ENCODE measurements at places on chromosomes 7 and 10. TPM values are rescaled to one million over a fixed set of nuclear protein-coding genes. Genes with fewer than 3 reads are reported as not detected.
A peak's percentile ranks its signal among the peaks of the same experiment; 100 is the strongest.

DNA sequence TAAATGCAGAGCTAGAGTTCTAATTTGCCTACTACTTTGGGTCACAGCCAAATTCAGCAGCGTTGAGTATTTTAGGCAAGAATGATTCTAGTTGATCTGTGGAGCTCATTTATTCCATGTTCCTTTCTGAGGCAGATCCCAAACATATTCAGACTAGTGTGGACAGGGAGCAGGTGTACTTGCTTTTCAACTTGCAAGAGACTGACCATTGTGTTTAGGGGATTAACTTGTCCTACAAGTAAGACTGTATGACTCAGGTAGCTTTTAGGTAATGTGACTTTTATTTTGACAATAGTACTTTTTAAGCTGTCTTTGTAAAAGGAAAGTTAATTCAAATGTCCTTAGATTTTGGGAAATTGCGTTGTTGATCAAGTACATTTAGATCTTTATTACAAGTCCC lies 285.5 kb downstream of the TWIST1 start:
- DNase-seq: no peak

DNA sequence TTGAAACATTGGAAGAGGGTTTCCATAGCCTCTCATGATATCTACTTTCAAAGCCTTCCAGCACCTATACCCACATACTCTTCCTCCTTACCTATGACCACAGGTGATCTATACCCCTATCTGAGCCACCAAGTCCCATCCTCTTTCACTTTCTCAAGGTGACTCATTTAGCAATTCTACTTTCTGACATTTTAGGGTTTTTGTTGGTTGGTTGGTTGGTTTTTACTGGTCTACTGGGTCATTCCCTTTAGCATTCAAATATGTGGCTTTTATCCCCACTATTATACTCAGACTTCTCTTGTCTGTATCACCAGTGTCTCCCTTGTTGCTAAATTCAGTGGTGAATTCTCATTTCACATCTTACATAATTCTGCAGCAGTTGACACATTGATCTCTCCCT lies 130.4 kb upstream of the STEAP4 start:
- no peak for DNase-seq

- no peak for DNase-seq
These were observed 141.9 kb upstream of the KLF6 start for GRCh38 chr10:3926675-3927525.

DNA sequence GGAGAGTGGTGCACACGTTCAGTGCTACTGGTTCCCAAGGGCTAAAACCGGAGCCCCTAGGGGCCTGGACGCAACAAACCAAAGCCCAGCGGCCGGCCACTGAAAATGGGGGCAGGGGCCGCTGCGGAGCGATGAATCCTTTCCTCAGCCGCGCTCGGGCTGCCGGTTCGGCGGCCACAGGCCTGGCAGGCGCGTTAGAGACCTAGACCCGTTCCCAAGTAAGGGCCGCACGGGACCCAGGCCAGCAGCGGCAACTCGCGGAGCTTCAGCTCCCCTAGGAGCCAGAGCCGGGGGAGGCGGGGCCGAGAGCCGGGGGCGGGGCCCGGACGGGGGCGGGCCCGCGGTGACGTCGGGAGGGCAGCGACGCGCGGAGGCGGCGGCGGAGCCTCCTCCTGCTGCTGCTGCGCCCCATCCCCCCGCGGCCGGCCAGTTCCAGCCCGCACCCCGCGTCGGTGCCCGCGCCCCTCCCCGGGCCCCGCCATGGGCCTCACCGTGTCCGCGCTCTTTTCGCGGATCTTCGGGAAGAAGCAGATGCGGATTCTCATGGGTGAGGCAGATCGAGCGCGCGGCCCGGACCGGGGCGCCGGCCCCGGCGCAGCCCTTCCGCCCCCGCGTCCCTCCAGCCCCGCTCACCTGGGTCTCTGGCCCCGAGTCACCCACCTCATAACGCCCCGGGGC lies at the start of gene ARF5:
TSS of gene ARF5 (plus strand) at position 393 of the 678 bp plus-strand sequence. CDS start at position 481, 88 bp downstream.
- DNase-seq: peak; percentile 95

DNA sequence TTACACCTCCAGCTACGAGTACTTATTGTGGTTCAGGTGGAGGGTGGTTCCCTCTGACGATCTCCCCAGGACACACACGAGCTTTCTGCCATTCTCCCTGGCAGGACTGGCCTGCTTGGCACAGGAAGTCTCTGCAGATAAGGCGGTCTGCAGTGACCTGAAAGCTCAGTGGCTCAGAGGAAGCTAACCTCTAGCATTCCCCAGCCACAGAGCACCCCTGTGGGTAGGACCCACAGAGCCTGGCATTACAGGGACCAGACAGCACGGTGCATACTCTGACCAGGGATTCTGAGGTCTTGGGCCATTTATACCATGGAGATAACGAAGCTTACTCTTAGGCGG lies 1.9 kb upstream of the GPR146 start:
- DNase-seq: no peak

GRCh38 chr10:89242345-89242684 lies 9.3 kb downstream of the LIPA start:
- DNase-seq: no peak

DNA sequence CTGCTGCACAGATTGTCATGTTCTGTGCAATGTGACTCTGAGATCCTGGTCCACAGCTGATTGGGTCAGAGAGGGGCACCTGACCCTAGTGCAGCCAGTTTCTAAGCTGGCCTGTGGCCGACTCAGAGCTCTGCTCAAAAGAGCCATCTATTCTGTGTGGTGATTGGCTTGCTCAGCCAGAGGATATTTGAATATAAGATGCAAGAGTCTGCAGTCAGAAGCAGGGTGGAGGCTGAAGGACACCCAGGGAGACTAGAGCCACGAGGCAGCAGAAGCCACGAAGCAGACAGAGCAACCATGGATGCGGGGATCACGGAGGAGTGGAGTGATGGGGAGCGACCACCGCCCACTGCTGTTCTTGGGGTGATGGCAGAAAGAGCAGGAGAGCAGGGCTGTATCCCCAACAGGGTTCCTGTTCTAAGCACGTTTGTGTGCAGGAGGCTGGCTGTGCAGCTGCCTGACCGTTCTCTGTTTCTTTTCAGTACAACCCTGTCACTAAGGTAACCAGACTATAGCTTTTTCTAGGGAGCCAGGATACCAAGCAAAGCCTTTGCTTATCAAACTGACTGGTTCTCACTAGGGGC lies 19.5 kb upstream of the RHEB start:
- no peak for DNase-seq

GRCh38 chr10:12679636-12680035 lies 321.9 kb downstream of the CCDC3 start:
- DNase-seq: no peak

- no peak for DNase-seq
These were observed 19.4 kb downstream of the MAGI2 start for GRCh38 chr7:79434098-79434497.

- no peak for DNase-seq
These were observed 98.3 kb downstream of the CDH23 start for GRCh38 chr10:71494980-71495381.

DNA sequence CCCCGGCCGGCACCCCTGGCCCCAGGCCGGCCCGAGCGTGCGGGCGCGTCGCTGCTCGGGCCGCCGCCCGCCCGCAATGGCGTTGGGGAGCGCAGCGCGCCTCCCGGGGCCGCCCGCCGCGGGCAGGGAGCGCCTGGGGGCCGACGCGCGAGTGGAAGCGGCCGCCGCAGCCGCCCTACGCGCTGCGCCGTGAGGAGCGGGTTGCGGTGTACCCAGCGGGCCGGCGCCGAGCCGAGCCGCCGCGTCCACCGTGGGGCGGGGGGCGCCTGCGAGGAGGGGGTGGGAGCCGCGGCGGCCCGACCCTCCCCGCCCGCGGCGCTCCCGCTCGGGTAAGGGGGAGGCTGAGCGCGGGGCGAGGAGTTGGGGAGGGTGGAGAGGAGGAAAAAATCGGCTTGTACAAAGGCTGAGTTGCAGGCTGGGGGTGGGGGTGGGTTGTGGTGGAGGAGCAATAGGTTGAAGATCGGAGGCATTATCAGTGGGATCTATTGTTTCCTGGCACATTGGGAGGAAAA lies 473 bp downstream of the PPP1R9A start:
- DNase-seq: peak; percentile 30

- no peak for DNase-seq
These were observed 57.9 kb downstream of the AKR1C4 start for GRCh38 chr10:5254488-5254887.

Gene NKX1-2
- total RNA-seq: not detected

Gene GPRIN2
- not detected for total RNA-seq

Gene ATRNL1
- total RNA-seq: 1.6 TPM

Gene PPP1R9A
- total RNA-seq: 26.0 TPM

Gene SCRN1
- 18.7 TPM for total RNA-seq

Gene LLCFC1
- not detected for total RNA-seq

Gene PCGF5
- 71.4 TPM for total RNA-seq

All from left ventricle myocardium superior (tissue), 1 donor.